Mucosa of descending colon (tissue), 3 donors: ENCODE measurements at places on chromosomes 1 and 21.
A peak's percentile ranks its signal among the peaks of the same experiment; 100 is the strongest.

GRCh38 chr1:226658546-226659125 is 80.4 kb downstream of the ITPKB start:
- peak; percentile 19 for DNase-seq

- no peak for DNase-seq
Observed at GRCh38 chr1:48775831-48776392, 779 bp downstream of the BEND5 start.

DNA sequence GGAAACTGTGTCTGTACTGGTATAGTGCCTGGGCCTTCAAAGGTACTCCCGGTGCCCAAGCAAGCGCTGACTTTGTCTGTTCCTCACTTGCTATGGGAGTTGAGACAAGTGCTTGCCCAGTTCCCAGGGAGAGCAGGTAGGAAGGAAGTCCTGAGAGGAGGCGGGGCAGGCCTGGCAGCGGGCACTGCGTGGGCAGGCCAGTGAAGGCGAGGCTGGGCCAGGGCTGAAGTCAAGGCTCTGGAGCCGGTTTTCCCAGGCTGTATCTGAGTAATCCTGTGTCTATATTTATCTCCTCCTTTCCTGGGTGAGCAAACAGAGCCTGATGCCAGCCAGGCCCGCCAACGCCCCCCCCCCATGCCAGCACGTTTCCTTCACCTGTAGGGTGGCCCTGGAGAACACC is 15.9 kb upstream of the EDN2 start:
- DNase-seq = peak; percentile 88

DNA sequence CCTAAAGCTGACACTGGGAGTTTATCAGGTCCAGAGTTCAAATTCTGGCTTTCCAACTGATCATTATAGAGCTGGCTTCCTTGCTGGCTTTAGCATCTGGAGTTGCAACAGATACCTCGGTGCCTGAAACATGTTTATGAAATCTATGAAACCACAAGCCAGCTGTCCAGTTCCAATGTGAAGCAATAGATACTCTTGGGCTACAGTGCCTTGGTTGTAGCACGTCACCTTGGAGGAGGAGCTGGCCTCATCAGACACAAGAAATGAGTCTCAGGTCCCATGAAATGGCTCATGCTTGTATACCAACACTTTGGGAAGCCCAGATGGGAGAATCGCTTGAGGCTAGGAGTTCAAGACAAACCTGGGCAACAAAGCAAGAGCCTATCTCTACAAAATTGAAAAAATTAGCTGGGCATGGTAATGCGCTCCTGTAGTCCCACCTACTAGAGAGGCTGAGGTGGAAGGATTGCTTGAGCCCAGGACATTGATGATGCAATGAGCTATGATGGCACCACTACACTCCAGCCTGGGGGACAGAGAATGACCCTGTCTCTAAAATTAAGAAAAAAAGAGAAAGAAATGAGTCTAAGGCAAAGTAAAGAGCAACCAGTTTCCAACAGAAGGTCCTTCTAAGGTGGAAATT is 132.5 kb upstream of the ZNF648 start:
- no peak for DNase-seq

- peak; percentile 73 for DNase-seq
Observed at GRCh38 chr1:155126556-155127104, 1.0 kb upstream of the EFNA1 start.

GRCh38 chr1:10680487-10680886 is 116.0 kb downstream of the CASZ1 start:
- no peak for DNase-seq

GRCh38 chr1:164703463-164703862 is 144.5 kb downstream of the PBX1 start:
- DNase-seq = no peak

- no peak for DNase-seq
Observed at GRCh38 chr1:172870901-172871606, 179.7 kb downstream of the TNFSF18 start.
